ENCODE measurements at places on chromosomes 2 and 18.
A peak's percentile ranks its signal among the peaks of the same experiment; 100 is the strongest.

- DNase-seq = no peak
Measured at GRCh38 chr18:9140381-9140780, 3.8 kb downstream of the ANKRD12 start.

GRCh38 chr18:74803769-74804168 is 206.1 kb downstream of the ZNF407 start:
- no peak for DNase-seq

GRCh38 chr18:13530033-13530878 is 196.1 kb downstream of the FAM210A start:
- no peak for DNase-seq

DNA sequence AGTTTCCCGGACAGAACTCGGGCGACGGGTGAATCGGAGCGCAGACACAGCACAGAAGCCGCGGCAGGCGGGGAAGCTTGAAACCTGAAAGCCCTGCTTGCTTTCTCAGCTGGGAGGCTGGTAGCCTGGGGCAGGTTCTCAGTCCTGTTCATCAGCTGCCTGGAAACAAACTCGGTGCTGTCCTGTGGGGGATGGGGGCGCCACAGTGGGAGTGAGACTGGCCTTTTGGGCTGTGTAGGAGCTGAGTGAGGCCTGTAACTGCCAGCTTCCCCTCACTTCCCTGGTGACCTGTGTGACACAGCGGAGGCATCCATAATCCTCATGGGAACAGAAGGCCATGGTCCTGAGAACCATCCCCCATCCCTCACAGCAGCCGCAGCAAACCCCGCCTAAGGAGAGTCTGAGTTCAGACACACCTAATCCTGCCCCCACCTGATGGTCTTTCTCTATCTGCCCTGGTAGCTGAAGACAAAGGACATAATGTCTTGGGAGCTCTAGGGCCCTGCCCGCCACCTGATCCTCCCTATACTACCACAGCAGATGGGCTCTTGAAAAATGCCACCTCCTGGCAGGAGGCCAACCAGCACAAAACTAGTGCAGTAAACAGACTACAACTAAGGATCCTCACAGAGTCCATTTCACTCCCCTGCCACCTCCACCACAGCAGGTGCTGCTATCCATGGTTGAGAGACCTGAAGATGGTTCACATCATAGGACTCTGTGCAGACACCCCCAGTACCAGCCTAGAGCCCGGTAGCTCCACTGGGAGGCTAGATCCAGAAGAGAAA is 52.7 kb upstream of the LDLRAD4 start:
- no peak for DNase-seq

- peak; percentile 69 for DNase-seq
Measured at GRCh38 chr2:237627441-237628246, at the start of gene LRRFIP1. Gene LRRFIP1, plus strand, starts transcription at chr2:237627587. Its CDS starts 58 bp downstream, at chr2:237627645.
